Endothelial cell (in vitro differentiated cells): ENCODE measurements at places on chromosomes 6 and 20.

DNA sequence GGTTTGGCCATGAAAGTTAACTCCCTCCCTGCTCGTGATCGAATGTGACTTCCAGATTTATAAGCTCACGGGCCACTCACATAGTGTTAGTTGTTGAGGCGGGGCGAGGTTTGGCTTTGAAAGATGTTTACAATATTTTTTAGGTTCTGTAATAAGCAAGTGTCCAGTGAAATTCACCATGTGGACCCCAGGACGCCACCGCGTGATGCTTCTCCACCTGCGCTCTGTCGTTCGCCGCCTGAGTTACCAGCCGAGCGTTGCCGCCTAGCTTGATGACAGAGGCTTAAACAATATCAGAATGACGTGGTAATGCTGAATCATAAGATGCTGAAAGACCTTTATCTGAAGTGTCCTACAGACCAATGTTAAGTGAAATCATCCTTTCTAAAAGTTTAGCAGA lies 241.0 kb downstream of the MYLK4 start:
- no peak for DNase-seq

GRCh38 chr6:127466416-127466815 lies 7.2 kb upstream of the KIAA0408 start:
- DNase-seq, result no peak

DNA sequence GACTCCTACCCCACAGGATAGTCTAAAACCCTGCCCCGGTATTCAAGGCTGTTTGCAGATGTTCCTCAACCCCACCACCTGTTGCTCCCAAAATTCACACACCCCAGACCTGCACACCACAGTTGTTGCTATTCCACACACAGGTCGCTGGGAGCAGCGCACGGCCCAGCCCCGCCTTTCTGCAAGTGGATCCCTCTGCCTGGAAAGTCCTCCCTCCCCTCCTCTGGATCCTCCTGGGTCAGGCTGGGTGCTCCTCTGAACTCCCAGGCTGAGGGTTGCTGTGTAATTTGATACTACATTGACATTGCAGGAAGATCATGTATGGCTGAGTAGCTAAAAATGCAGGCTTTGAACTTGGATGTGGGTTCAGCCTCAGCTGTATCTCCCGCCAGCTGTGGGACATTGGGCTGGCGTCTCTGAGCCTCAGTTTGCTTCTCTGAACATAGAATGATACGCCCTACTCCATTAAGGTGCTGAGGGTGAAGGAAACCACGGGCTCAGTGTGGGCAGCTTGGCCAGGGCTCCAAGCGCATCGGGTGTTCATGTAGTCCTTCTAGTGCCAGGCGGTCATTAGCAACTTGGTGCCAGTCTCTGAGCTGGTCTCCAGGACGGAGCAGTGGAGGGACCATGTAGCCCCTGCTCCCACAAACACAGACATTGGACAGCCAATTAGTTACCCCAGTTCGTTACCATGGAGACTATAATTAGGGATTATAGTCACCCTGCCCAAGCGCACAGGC lies 13.9 kb upstream of the CCN5 start:
- DNase-seq, result no peak

DNA sequence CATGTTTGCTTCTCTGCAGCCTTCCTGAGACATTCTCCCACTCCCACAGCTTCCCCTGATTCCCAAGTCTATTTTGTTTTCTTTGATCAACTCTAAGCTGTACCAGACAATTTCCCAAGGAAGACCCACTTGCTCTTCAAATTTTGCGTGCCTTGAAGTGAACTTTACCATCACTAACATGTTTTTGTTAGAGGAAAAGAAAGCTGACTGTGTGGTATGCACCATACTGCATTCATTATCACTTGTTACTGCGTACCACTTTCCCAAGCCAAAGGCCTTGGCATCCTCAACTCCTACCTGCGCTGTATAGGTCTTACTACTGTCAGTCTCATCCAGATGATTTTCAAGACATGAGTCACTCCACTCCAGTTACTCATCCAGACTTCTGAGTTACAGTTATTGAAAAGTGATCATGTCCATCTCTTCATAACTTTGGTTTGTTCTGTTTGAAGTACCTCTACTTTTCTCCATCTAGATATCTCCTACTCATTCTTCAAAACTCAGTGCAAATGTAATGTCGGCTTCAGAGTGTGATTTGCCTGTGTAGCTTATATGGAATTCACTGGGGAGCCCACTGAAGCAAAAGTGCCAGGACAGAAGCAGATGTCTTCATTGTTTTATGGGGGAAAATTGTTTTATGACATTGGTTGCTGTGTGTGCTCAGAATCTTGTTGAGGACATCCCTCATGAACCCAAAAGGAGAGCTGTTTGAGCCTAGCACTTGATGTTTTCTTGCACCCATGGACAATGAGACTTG lies 5.2 kb downstream of the RPS12 start:
- DNase-seq, result no peak

DNA sequence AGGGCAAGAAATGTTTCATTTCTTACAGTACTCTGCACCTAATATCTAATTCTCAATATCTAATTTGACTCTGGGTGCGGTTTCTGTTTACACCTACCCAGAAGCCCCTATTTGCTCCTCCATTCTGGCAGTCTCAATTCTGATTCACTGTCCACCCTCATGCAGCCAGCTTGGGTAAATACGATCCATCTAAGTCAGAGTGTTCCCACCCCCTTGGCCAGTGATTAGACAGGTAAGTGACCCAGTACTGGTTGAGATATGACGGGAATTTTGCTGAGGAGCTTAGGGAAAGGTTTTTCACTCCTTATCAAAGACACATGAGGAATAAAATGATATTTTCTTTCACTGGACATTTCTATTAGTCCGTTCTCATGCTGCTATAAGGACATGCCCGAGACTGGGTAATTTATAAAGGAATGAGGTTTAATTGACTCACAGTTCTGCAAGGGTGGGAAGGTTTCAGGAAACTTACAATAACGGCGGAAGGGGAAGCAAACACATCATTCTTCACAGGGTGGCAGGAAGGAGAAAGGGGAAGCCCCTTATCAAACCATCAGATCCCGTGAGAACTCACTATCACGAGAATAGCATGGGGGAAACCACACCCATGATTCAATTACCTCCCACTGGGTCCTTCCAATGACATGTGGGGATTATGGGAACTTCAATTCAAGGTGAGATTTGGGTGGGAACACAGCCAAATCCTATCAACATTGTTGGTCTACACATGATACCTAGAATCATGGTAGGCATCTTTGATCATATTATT lies 29.4 kb downstream of the GLO1 start:
- DNase-seq, result no peak

GRCh38 chr20:63137851-63138415 lies 78.0 kb downstream of the YTHDF1 start:
- no peak for DNase-seq

DNA sequence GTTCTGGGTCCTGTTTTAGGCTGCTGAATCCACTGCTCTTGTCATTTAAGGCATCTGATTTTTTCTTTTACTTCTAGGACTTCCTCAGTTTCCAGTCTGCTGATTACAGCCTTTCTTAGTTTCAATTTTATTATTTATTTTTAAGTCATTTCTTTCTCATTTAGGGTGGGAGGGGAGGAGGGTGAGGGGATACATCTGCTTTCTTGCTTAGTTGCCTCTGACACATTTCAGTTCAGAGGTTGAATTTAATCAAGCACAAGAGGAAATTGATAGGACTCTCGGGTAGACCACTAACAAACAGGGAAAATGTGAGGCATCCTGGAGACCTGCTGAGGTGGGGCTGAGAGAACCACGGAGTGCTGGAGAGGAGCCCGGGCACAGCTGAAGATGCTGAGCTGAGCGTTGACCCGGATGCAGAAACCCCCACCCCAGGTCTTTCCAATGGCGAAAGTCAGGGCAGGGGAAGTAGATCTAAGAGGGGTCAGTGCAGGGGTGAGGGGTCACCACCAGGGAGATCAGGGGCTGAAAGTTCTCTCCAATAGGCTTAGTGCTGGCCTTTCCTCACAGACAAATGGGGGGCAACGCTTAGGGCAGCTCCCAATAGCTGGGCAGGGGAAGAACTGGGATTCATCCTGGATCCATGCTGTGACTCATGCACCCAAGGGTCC lies 7.6 kb upstream of the TREML2 start:
- no peak for DNase-seq

- DNase-seq, result no peak
Measured at GRCh38 chr6:73263570-73263909, 544 bp upstream of the KHDC1 start.

- DNase-seq, result no peak
Measured at GRCh38 chr6:34226731-34227586, 9.7 kb upstream of the HMGA1 start.

DNA sequence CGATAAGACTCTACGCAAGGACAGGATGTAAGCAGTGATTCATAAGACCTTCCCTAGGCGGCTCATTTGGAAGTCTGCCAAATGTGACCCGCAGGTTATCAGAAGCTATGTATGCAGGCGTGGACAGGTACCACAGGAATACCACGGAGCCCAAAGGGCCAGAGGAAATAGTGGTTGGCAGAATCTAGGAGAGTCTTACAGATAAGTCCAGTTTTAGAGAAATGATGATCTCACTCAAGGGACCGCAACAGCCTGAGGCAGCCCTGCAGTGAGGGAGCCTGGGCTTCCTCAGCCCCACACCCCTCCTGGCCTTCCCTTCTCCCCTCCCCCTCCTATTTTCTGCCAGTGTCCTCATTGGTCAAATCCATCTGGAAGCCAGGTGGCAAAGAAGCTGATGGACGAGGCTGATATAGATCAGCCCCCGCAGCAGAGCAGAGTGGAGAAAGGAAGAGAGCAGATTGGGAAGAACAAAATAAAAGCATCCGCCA lies 110.6 kb downstream of the FNDC1 start:
- DNase-seq, result peak; percentile 15

DNA sequence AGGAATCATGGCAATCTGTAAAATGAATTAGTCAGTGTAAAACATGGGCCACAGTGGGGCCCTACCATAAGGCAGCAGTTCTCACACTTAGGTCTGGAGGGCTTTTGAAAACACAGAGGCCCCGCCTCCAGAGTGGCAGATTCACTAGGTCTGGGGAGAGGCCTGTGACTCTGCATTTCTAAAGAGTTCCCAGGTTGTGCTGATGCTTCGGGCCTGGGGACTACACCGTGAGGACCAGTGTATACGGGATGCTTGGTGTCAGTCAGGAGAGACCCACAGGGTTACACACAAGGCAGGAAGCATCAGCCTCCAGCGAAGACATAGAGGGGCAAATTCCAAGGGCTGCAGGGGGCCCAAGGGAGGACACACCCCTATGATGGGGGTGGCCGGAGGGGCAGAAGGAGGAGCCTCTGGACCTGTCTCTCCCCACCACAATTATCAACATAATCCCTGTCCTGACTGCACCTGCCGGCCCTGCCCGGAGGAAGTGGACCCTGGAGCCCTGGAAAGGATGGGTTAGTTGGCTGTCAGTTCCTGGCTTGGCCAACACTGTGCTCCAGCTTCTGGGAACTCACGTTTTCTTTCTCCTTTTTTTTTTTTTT lies 46.7 kb downstream of the FGD2 start:
- DNase-seq, result no peak

DNA sequence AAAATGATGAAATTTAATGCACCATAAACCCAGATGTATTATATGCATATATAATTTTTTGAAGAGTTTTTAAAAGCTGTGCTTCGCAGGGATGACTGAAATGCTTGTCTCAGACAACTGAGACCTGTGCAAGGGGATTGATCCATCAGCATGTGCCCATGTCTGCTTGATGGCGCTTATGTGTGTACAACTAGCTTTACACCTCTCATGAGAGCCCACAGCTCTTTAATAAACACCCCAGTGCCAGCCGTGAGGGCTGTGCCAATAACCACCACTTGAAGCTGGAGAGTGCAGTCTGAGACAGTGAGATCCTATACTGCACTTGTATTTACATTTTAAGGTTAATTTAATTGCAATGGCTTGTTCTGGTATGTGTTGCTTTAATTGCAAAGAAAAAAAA lies 225.5 kb downstream of the BCKDHB start:
- no peak for DNase-seq

DNA sequence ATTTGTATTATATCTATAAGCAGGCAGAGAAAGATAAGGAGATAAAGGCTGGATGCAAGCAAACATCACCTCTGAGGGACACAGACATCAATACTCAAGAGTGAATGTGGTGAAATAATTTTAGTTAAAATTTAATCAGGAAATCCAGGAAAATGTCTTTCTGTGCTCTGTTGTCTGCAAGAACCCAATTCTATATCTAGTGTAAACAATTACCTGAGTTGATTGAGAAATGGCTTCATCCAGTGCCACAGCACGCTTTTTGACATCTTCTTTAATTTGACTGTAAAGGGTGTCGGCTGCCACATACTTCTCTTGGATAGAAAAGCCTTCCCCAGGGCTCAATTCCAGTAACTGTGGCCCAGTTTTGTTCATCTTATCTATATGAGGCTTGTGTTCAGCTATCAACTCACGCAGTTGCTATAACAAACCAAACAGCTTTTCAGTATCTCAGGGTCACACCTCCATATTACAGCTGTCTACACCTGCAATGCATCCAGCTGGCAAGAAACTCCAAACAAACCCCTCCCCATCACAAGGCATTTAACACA lies 131.6 kb downstream of the DST start:
- no peak for DNase-seq

DNA sequence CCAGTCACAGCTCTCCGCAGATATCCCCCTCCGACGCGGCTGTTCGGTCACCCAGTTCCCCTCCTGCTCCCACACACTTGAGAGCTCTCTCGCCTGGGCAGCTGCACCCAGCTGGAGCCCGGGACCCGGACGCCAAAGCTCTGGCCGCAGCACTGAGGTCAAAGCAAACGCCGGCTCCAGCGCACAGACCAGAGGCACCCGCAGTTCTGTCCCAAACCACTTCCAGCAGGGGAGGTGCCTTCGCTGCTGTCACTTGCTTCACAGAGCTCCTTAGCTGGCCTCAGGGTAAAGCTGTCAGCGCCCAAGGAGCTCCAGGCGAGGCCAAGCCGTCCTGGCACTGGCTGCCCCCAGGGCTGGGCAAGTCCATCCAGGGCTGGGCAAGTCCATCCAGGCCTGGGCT lies 27.9 kb downstream of the SLC2A4RG start:
- DNase-seq, result no peak

- DNase-seq, result no peak
Measured at GRCh38 chr20:34010405-34010931, 16.8 kb downstream of the RALY start.
